ENCODE measurements at places on chromosomes 12 and 14.

DNA sequence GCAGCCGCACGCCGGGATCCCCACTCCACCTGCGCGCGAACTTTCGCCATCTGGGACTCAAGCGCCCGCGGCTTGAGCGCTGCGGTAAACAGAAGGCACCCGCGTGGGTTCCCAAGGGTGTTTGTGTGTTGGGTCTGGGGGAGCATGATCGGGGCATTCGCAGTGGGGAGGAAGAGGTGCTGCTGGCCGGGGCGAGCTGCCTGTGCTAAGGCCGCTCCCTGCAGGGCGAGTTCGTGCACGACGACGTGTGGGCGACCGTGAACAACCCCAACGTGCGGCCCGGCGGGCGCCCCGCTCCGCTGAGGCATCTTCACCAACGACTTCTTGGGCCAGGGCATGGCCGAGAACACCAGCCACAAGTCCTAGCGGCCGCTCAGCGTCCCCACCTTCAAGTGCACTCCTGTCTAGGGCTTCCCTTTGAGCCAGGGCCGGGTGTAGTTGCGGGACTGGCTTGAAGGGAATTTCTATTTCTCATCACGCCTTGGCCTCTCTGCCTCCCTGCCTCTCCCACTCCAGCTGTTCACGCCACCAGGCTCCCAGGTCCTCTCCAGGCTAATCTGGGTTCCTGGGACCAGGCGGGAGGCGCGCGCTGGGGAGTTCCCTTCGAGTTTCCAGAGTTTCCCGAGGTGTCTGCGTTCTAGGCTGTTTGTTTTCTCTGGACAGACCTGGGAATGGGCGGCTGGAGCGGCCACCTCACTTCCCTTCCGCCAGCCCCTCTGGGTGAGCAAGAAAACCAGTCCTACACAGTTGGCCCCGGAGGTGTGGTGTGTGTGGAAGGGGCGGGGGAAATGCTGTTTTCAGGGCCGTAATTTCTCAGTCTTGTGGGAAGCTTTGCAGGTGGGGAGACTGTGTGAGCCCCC, 417.8 kb upstream of the TMTC1 start:
- peak; percentile 5 for DNase-seq

GRCh38 chr12:49198431-49199155, 9.7 kb upstream of the TUBA1A start:
- peak; percentile 73 for DNase-seq

GRCh38 chr14:101884934-101885576, 79.3 kb upstream of the DYNC1H1 start:
- DNase-seq: no peak

DNA sequence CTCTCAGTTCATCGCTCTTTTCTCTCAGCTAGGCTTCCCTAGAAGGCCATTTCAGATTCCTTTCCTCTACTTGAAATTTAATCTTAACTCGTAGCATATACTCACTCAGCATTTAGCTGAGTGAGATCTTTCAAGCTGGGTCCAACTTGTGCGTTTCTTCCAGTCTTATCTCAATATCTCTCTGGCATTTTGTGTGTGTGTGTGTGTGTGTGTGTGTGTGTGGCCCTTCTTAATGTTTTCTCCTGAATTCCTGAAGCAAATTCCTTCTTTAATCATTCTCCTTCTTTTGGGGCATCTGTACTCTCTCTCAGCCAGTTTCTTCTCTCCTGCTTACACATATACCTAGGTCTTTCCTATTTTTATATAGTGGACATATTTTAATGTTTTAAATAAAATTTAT, 129.1 kb downstream of the KITLG start:
- no peak for DNase-seq

DNA sequence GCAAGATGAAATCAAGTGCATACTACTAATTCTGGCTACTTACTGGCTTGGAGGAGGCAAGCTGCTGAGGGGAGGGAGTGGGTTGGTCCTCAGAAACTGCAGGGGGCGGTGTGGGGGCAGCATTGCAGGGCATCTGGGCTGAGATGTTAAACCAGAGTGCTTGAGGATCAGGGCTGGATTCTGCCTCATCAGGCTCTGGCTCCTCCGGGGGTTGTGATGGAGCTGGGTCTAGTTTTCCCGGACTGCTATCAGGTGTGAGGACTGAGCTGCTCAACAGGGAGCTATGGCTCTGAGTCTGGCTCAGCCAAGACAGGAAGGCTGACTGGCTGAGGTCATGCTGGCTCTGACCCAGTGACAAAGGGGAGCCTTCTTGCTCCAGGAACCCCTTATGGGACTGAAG, 28.6 kb downstream of the BAZ2A start:
- DNase-seq: peak; percentile 36

- peak; percentile 16 for DNase-seq
Observed at GRCh38 chr14:24273422-24273998, 2.1 kb upstream of the RABGGTA start.

DNA sequence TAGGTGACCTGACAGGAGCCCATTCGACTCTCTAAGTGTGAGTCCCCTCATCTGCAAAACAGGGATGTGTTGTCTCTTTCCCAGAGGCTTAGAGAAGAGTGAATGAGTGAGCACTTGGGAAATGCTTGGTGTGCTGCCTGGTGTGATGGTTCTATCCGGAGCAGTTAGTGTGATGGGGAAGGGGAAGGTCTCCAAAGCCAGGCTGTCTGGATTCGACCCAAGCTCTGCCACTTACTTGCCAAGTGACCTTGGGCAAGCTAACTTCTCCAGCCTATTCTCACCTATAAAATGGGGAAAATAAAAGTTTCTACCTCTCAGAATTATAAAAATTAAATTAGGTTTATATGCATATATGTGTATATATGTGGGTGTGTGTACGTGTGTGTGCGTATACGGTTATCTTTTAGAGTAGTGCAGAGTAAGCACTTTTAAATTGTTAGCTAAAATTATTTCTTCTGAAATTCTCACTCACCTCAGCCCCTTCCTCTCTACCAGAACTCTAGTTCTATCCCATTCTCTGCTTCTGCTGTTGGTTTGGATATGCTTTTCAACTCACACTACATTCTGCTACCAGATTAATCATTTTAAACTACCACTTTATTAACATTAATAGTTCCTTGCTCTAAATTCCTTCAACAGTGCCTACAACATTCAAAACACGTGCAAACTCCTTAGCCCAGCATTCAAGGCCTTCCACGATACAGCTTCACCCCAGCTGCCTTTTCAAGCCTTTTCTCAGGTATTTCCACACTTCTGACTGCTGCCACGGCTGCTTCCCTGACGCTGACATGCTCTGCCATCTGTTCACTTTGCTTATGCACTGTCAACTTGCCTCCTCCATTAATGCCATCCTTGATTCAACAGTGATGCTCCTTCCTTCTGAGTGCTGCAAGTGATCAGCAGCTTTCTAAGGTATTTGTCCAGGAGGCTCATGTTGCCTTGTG, 55.3 kb downstream of the DICER1 start:
- DNase-seq: no peak

- peak; percentile 26 for DNase-seq
Observed at GRCh38 chr14:96797582-96798349, 584 bp downstream of the VRK1 start.

DNA sequence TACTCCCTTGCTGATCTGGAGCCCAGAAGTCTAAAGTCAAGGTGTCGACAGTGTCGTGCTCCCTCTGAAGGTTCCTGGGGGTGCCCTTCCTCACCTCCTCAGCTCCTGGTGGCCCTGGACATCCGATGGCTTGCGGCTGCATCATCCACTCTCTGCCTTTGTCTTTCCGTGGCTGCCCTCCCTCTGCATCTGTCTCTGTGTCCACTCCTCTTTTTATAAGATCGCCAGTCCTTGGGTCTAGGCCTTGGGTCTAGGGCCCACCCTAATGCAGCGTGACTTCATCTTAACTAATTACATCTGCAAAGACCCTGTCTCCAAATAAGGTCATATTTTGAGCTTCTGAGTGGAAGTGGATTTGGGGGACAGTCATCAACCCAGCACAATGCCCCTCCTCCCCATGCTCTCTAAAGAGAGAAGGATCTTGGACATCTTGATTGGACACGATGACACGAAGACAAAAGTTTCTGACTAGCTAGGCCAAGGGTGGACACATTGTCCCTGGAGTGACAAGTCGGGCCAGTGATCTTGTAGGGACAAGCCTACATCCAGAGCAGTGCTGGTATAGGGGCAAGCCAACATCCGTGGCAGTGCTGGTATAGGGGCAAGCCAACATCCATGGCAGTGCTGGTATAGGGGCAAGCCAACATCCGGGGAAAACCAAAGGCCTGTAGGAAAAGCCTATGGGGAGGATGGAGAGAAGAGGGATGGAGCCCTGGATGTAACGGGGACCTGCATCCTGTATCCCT, 93.9 kb upstream of the DIO3 start:
- no peak for DNase-seq

DNA sequence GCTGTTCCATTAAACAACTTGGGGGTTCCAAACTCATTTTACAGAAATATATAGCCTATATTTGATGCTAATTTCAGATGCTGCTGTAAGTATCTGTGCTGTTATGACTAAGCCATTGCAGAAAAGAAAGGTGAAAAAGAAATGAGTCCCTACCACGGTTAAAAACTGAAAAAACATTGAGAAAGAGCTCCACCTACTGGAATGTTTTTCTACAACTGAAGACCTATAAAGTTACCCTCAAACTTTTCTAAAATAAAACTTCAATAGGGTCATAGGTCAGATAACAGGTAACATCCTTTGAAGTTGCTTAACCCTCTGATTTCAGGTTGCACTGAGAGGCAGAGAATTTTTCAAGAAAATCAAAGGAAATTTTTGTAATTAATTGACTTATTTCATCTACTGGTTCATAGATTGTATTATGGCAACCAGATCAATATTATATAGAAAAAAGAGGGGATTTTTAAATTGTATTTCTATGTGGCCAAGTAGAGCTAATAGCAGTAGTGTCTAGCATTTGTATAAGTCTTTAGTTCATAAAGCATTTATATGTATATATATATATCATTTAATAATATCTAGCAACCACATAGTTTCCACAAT, 279.9 kb downstream of the RPS29 start:
- peak; percentile 13 for DNase-seq

DNA sequence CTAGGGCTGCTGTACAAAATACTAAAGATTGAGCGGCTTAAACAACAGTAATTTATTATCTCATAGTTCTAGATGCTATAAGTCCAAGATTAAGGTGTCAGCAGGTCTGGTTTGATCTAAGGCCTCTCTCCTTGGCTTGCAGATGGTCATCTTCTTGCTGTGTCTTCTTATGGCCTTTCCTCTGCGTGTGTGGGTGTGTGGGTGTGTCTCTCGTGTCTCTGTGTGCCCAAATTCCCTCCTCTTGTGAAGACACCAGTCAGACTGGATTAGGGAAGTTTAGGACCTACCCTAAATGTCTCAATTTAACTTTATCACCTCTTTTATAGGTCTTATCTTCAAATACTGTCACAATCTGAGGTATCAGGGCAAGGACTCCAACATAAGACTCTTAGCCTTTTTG, 28.3 kb downstream of the DDHD1 start:
- DNase-seq: no peak

- no peak for DNase-seq
Observed at GRCh38 chr14:66099451-66099850, 386.7 kb upstream of the CCDC196 start.

GRCh38 chr14:37579274-37579673, 15.8 kb downstream of the FOXA1 start:
- DNase-seq: no peak

- DNase-seq: no peak
Observed at GRCh38 chr12:118456741-118457140, 80.4 kb downstream of the SUDS3 start.

DNA sequence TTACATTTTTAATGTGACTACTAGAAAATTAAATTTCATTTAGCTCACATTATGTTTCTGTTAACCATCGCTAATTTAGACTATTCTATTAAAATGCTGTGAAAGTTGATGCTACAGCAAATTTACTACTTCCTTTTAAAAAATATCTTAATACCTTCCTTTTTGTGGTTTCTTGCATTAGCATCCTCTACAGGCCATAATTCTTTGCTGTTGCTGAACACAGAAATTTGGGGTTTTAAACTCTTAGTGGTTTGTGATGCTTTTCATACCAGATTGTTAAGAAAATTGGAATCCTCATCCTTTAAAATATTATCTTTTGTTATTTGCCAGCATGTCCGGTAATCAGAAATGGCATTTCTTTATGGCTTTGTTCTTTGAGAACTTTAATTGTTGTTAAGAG, 18.1 kb downstream of the WNK1 start:
- DNase-seq: no peak

DNA sequence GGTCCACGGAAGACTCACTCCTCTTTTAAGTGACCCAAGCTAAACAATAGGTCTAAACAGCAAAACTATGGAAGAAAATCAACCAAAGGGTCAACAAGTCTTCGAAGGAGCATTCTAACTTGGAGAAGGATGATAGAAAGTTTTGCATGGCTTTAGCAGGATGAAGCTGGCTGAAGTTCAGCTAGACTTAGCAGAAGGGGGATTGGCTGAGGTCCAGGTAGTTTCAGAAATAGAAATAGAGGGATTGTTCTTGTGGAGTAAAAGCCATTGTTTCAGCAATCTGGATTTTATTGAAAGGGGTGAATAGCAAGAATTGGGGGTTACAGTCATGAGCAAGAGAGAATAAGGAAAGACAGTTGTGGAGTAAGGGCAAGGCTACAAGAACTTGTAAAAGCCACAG, 84.7 kb upstream of the TSPAN8 start:
- DNase-seq: peak; percentile 15

GRCh38 chr14:72892879-72893635, 844 bp downstream of the DPF3 start:
- DNase-seq: peak; percentile 36

DNA sequence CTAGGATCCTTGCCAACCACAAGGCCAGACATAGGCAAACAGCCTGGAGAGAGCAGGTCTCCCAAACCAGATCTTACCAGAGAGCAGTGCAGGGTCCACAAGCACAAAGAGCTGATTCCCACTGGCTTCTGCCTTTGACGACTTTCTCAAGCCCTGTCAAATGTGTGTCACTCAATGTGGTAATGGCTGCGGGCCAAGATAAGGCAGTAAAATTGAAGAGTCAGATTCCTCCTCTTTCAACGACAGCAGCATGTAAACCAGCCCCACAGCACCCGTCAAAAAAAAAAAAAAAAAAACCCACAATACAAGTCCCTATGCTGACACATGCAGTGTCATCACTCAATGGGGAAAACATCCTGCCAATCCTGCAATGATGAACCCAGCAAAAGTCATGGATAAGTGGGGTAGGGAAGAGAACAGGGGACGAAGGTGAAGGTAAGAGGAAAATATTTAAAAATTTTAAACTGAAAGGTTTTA, at the start of gene STON2:
Gene STON2, minus strand, starts transcription at position 123 of the 477 bp plus-strand sequence. CDS start 1,942 bp downstream, outside the sequence.
- no peak for DNase-seq

DNA sequence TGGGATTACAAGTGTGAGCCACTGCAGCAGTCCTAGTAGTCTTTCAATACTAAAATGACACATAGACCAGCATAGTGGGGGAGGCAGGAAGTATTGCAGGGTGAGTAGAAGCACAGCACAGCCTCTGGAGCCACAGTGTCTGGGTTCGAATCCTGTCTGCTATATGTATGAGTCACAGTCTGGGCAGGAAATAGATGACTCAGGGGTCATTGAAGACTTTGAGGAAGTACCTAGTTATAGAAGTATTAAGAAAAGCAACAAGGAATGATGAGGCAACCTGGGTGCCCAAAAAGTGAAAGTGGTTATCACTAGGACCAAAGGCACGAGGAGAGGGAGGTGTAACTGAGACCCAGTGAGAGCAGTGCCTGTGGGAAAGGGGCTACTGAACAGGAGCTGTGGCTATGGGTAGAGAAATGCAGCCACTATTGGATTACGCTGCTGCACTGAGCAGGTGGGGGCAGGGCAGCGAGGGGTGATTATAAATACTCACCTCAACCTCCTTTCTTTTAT, 124.0 kb downstream of the PDE3A start:
- peak; percentile 73 for DNase-seq
